WTC11 (cell line): ENCODE measurements at places on chromosomes 11 and 22.

DNA sequence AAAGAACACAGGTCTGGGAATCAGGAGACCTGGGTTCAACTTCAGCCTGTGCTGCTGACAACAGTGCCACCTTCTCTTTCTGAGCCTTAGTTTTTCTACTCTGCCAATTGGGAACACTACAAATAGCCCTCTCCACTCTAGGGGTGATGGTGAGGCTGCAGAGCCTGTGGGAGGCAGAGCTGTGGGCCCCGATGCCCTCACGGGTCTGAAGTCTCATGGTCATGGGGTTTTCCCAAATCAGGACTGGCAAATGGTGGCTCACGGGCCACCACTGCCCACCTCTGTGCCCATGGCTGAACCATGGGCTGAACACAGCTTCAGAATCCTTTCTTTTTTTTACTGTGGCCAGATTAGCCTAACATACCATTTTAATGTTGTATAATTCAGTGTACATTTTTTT lies 19.8 kb downstream of the SYNGR1 start:
- no peak for DNase-seq

DNA sequence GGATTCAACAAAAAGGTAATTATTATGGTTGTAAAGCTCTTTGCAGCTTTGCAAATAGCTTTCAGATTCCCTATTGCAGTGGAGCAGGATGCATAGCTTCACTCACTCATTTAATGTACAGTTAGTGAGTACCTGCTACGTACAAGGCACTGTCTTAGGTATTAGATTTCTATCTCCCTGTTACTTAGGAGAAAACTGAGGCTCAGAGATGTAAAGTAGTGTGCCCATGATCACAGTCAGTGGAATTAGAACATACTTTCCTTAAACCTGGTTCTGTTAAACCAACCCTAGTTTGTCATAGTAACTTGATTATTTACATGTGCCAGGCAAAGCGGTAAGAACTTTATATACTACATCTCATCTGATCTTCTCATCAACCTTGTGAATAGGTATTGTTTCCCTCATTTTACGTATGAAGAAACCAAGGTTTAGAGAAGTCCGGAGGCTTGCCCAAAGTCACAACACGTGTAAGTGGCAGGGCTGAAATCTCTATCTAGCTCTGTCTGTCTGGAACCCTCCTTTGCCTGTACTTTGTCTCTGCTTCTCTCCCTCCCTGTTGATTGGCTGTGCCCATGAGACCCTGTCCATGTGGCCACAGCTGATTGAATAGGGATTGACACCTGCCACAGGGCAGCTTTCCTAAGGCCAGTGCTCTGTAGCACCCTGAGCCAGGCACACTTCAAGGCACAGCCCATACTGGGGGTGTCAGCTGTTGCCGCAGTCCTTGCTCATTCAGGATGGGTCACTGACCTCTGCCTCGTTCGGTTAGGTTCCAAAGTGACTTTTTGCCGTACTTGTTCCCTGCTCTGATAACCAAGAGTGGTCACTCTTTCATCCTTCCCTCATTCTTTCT lies 63.8 kb upstream of the PRSS23 start:
- DNase-seq, result no peak

GRCh38 chr22:40720538-40721256 lies 41.4 kb downstream of the MCHR1 start:
- no peak for DNase-seq

DNA sequence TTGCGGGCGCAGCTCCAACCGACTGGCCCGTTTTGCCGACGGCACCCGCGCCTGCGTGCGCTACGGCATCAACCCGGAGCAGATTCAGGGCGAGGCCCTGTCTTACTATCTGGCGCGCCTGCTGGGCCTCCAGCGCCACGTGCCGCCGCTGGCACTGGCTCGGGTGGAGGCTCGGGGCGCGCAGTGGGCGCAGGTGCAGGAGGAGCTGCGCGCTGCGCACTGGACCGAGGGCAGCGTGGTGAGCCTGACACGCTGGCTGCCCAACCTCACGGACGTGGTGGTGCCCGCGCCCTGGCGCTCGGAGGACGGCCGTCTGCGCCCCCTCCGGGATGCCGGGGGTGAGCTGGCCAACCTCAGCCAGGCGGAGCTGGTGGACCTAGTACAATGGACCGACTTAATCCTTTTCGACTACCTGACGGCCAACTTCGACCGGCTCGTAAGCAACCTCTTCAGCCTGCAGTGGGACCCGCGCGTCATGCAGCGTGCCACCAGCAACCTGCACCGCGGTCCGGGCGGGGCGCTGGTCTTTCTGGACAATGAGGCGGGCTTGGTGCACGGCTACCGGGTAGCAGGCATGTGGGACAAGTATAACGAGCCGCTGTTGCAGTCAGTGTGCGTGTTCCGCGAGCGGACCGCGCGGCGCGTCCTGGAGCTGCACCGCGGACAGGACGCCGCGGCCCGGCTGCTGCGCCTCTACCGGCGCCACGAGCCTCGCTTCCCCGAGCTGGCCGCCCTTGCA lies 1.0 kb downstream of the FJX1 start:
- DNase-seq, result peak; percentile 52

- no peak for DNase-seq
Observed at GRCh38 chr11:134913999-134914590, 502.1 kb upstream of the B3GAT1 start.

- no peak for DNase-seq
Observed at GRCh38 chr11:116825854-116826750, 3.0 kb upstream of the APOA4 start.

GRCh38 chr22:45285263-45286058 lies 712 bp downstream of the UPK3A start:
- DNase-seq, result peak; percentile 76

GRCh38 chr11:68934321-68934645 lies 30.6 kb downstream of the IGHMBP2 start:
- DNase-seq, result no peak

DNA sequence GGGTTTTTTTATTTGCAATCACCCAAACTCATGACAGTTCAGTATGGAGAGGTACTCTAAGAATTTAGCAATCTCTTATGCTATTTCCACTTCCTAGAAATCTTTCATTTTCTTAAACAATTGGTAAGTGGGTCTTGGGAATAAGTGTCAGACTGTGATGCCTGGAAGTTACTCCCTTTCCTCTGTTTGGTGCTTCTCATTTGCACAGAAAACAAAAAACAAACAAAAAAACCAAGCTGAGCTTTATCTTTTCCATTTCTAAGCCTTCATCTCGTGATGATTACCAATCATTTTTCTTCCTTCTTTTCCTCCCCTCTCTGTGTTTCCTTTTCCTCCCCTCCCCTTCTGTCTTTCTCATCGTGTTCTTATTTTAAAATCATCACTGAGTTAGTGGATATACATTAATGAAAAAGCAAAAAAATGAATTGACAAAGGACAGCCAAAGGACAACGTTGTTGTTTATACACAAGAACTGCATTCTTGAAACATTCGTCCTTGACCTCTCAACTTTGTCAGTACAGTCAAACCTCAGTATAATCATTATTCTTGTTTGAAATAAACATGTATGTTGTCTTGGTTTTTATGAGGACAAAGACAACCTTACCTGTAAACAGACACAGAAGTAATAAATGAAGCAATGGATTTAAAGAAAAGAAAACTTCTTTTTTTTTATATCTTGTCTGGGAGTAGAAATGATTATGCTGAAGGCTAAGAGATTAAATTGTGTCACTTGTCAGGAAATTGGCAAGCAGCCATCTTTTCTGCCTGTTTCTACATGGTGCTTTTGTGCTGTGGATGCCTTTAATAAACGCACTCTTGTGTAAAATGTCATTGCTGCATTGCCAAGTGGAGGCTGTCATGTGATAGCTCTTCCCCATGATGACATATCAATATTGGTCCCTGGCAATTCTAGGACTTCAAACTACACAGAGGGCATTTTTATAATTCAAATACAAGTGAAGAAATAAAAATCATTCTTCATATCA lies 803.2 kb upstream of the CCDC90B start:
- DNase-seq, result no peak

DNA sequence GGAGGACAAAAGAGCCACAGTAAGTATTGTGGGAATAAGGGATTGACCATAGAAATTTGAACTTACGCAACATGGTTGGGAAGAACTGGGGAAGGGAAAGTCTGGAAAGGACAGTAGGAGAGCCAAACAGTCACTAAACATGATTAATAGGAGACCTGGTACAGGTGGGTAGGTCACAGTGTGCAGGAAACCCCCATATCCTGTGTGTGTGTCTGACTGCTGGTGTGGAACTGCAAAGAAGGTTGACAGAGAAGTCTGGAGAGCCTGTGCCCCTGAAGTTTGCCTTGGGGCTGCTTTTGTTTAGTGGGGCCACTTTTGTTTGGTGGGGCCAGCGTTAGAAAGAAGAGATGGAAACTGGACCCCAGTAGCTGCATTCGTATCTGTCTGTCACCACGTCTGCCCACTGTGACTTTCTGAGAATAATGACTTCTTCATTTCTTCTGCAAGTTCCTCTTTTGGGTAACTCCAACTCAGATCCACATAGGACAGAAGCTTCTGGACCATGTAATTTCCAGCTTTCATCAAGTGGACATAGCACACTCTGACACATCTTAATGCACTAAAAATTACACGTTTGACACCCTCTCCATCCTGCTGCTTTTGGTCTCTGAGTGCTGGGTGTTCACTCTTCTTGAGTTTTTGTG lies 126.8 kb upstream of the RAG2 start:
- DNase-seq, result no peak

- no peak for DNase-seq
Observed at GRCh38 chr11:70205049-70205725, 2.1 kb downstream of the FADD start.

- no peak for DNase-seq
Observed at GRCh38 chr22:45549762-45550378, 47.2 kb downstream of the FBLN1 start.

- no peak for DNase-seq
Observed at GRCh38 chr11:3000032-3000961, 8.2 kb upstream of the NAP1L4 start.

DNA sequence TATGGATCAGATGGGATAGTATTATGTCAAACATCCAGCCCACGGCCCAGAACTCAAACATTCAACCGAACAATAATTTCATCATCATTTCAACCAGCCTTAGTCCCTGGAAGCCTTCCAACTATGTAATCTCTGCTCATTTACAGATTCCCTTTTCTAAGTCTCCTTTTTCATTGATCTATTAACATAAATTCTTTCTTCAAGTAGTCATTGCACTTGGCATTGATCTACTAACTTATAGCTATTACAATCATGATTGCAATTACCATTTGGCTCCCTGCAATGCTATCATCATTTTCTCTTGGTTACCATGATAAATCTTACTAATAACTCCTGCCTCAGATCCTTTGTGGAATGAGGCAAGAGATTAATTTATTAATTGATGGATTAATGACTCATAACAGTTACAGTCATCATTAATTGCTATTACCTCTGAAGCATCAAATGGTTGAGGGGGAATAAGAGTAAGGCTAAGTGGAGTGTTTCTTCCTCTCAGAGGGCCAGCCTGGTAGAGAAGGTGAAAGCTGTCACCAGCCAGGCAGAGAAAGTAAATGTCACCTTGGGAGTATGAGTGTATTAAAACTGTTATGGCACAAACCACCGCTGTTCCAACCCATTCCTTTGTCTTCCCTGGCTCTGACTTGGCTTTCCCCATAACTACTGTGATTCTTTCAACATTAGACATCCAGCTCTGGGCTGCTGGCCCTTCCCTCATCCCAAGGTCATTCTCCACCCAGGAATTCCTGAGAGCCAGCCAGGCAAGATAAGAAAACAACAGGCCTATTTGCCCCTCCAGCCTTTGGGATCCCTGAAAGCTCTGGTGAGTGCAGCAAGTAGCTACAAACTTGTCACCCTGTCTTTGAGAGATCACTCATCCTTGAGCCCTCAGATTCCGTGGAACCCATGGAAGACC lies 174.7 kb downstream of the RRAS2 start:
- no peak for DNase-seq

- DNase-seq, result peak; percentile 81
Observed at GRCh38 chr22:26259510-26259909, 90.2 kb downstream of the SEZ6L start.

DNA sequence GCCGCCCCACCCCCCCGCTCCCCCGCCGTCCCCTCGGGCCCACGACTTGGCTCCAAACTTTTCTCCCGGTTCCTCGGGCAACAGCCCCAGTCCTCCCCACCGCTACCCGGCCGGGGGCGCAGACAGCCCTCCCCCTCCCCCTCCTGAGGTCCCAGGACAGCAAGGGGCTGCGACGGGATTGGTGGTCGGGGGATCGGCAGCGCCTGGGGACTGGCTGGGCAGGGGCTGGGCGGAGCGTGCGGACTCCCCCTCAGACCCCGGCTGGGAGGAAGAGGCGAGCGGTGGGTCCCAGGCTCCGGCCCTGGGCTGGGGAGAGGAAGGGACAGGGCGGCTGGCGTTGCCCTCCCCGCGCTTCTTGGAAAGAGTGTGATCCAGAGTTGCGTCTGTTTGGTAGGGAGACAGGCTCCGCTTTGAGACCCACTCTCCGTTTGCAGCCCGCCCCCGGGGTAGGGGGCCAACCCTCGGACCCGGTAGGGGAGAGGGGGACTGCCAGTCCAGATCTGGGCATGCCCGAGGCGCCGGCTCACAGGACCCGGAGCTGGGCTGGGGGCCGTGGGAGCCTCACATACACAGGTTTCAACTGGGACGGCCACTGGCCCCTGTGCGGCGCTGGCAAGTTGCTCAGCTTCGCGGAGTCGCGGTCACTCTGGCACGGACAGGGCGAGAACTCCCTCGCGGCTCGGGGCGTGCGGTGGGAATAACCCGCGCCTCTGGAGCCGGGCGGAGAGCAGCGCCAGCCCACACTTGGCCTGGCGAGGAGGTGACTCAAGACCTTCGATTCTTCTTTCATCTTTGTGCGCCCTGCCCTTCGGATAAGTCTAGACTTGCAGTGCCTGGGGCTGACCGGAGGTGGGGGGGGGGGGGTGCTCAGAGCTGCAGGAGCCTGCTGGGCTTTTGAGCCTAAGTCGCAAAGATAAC lies 999 bp downstream of the TSKU start:
- peak; percentile 90 for DNase-seq

DNA sequence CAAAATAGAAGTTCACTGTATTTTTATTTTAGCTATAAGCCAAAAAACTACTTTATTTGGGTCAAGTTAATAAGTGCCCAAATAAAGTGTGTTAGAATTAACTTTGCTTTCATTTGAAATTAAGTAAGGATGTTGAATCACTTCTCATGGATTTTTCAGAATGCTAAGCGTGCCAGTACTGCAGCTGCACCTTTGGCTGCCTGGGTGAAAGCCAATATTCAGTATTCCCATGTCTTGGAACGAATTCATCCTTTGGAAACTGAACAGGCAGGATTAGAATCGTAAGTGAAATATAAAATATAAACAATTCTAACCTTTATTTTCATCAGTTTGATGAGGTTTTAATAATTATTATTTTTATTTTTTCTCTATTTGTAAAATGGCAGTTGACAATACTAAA lies 113.6 kb downstream of the DYNC2H1 start:
- no peak for DNase-seq

GRCh38 chr11:2458321-2458720 lies 13.5 kb downstream of the KCNQ1 start:
- DNase-seq, result no peak

DNA sequence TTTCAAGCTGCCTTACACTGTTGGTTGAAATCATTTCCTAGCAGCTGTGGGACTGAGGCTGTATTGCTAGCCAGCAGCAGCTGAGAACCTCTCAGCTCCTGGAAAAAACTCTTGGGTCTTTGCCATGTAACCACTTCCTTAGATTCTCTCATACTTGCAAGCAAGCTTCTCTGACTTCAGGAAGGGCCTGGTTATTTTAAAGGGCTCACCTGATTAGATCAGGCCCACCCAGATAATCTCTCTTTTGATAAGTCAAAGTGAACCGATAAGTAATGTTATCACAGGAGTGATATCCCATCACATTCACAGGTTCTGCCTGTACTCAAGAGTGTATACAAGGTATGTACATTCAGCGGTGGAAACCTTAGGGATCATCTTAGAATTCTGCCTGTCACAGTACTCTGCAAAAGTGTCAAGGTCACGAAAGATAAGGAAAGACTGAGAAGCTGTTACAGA lies 7.4 kb upstream of the CLPB start:
- DNase-seq, result no peak

- DNase-seq, result no peak
Observed at GRCh38 chr22:26170112-26170492, 840 bp downstream of the SEZ6L start.
